D341Med (cell line): ENCODE measurements at places on chromosomes 1 and 21.

DNA sequence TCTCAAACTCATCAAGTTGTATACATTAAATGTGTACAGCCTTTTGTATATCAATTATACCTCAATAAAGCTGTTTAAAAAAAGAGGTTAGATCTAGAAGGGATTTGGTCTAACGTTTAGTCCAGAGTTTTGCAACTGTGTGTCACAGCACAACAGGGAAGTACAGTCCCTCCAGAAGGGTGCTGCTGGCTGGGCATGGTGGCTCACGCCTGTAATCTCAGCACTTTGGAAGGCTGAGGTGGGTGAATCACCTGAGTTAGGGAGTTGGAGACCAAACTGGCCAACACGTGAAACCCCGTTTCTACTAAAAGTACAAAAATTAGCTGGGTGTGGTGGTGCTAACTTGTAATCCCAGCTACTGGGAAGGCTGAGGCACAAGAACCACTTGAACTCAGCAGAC is 78.3 kb upstream of the HAO2 start:
- DNase-seq: no peak

DNA sequence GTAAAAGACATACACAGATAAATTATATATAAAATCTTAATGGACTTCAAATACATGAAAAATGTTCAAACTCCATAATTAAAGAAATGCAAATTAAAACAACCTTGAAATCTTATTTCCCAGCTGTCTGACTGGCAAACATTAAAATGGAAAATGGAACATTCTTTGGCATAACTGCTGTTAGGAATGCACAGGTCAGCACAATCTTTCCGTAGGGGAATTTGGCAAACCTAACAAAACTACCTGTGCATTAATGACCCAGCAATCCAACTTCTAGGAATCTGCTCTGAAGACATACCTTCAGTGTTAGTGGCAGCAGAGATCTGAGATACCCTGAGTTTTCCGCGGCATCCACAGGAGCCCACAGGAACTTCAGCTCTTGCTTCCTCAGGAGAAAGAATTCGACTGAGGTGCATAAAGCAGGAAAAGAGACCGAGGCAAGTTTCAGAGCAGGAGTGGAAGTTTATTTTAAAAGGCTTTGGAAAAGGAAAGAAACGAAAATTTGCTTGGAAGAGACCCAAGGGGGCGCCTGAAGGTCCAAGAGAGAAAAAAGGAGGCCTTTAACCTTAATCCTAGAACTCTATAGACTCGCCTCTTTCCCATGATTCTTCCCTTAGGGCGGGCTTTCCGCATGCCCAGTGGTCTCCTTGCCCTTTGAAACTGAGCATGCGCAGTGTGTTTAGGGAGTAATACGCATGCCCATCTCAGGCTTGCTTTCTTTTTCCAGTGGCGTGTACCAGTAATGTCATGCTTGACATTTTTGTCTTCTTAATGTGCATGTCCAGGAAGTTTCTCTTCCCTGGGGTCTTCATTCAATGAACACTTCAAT is 24.8 kb downstream of the LYPD8 start:
- DNase-seq: no peak

GRCh38 chr1:17193222-17194132 is 11.5 kb upstream of the PADI1 start:
- DNase-seq: peak; percentile 8

DNA sequence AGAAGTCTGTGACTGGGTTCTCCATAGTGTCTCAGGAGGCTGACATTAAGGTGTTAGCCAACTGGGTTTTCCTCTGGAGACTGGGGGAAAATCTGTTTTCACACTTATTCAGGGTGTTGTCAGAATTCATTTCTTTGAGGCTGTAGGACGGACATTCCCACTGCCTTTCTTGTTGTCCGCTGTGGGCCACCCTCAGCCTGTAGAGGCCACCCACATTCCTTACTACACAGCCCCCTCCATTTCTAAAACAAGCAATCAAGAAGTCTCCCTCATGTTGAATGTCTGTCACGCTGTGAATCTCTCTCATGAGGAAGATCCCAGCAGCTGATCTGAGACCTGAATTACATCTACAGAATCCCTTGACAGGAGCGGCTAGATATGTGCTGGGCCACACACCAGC is 295.5 kb upstream of the RUNX1 start:
- DNase-seq: no peak

GRCh38 chr1:198620951-198621824 is 17.7 kb upstream of the PTPRC start:
- DNase-seq: no peak

GRCh38 chr1:60990714-60991090 is 91.7 kb upstream of the NFIA start:
- no peak for DNase-seq

DNA sequence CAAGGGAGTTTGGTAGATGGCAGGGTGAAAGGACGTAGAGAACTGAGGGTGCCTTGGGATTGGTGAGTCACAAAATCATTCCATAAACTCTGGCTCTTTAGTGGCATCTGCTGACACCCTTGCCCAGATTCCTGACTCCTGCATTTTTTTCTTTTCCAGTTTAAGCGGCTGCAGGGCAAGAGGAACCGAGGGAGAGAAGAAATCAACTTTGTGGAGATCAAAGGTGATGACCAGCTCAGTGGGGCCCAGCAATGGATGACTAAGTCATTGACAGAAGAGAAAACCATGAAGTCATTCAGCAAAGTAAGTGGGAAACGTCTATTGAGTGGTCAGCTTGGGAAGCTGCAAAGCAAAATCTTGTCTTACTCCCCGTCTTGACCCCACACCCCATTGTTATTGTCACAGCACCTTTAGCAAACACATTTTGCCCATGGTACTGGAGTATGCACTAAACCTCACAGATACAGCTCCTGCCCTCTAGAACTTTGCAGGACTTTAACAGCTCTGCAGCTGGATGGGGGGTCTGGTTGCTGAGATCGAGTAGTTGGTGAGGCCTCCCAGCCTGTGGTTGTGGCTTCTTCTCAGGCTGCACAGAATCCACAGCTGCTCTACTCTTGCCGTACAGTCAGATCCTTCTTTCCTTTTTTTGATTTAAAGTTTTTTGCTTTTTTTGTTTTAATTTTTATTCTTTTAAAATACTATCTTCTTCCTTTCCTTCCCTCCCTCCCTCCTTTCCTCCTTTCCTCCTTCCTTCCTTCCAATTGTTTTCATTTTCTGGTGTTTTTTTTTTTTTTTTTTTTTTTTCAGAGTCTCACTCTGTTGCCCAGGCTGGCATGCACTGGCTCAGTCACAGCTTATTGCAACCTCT is 21.9 kb downstream of the SH2D2A start:
- no peak for DNase-seq

DNA sequence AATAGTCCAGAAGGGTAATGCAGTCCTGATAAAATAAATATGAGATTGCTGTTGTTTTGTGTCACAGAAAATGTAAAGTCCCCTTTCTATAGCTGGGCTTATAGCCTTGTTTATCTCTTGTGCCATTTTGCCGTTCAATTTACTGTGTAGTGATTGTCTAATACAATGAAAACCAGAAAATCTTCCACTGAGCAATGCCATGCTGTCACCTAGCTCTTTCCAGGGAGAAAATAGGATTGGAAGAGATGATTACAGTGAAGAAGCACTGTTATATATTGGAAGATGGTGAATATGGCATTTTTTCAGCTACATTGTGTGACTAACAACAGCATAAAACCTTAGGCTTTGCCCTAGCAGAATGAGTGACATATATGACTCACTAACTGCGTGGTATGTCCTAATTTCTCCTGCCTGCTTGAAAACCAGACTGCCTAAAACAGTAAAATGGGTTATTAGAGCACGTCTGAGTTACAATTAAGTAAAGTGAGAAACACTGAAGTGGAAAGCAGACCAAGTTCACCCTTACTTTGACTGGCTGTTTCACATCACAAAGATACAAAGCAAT is 332.4 kb upstream of the ZP4 start:
- DNase-seq: no peak

GRCh38 chr21:28473530-28474220 is 519.0 kb downstream of the LTN1 start:
- DNase-seq: no peak

GRCh38 chr1:47333578-47333921 is at the start of gene CMPK1:
TSS of gene CMPK1 (plus strand) at chr1:47333790. CDS start at chr1:47333946, 156 bp downstream.
- DNase-seq: peak; percentile 92

- DNase-seq: no peak
These were observed 22.6 kb upstream of the TRABD2B start for GRCh38 chr1:48019714-48020315.

DNA sequence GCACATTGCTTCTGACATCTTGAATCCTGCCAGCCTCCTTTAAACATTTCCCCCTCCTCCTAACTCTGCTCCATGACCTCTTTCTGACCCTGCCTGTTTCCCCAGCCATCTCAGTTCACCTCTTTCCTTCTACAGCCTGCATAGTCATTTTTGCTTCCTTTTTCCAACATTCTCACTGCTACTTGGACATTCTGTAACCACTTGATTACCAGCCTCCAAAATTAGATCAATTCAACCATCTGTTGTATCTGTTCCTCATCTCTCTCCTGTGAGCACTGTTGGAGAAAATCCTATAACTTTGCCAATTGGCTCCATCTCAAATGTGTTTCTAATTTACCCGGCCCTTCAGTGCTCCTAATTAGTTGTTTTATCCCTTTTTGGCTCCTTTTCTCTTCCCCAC is 27.5 kb upstream of the GPR88 start:
- DNase-seq: no peak

DNA sequence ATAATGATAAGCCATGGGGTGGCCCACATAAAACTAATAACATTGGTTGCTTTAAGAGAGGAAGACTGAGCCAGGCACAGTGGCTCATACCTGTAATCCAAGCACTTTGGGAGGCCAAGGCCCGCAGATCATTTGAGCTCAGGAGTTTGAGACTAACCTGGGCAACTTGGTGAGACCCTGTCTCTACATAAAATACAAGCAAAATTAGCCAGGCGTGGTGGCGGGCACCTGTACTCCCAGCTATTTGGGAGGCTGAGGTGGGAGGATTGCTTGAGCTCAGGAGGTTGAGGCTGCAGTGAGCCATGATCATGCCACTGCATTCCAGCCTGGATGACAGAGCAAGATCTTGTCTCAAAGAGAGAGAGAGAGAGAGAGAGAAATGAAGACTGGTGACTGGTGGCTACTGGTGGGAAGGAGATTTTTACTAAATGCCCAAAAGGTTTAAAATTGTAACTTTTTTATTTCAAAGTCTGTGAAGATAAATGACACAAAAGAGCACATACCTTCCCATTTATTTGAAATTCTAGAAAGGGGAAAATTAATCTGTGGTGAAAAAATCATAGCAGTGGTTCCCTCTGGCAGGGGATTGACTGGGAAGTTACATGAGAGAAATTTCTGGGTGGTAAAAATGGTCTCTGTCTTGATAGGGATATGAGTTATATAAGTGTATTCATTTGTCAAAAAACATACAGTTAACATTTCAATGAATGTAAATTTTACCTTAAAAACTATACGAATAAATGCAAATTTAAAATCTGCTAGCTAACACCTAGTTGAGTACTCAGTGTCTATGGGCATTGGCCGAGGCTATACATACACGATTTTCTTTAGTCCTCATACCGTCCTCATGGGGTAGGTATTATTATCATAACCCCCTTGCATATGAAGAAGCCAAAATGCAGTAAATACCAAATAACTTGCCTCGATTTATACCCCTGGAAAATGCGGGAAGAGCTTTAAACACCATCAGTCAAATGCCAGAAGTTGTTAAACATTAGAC is 2.2 kb upstream of the NBPF1 start:
- no peak for DNase-seq

- DNase-seq: no peak
These were observed 2.0 kb downstream of the TEKT2 start for GRCh38 chr1:36085686-36086526.

DNA sequence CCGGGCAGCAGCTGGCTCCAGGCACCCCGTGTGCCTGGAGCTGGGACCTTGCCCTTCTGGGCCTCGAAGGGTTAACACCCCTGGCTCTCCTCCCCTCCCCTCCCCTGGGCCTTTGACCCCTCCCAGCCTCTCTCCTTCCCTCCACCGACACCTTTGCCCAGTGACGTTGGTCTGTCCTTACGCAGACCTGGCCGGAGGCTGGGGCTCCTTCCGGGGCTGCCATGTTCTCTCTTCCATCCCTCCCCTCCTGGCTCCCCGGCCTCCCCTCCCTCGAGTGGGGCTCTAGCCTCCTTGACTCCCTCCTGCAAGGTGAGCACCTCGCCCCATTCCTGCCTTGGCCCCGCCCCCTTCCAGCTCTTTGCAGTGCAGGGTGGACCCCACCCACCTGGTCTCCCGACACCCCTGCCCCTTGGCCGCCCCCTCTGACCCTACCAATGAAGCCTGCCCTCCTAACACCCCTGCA is at the start of gene TMEM82:
TSS of gene TMEM82 (plus strand) at position 161 of the 463 bp plus-strand sequence. CDS start at position 222, 61 bp downstream.
- DNase-seq: no peak

DNA sequence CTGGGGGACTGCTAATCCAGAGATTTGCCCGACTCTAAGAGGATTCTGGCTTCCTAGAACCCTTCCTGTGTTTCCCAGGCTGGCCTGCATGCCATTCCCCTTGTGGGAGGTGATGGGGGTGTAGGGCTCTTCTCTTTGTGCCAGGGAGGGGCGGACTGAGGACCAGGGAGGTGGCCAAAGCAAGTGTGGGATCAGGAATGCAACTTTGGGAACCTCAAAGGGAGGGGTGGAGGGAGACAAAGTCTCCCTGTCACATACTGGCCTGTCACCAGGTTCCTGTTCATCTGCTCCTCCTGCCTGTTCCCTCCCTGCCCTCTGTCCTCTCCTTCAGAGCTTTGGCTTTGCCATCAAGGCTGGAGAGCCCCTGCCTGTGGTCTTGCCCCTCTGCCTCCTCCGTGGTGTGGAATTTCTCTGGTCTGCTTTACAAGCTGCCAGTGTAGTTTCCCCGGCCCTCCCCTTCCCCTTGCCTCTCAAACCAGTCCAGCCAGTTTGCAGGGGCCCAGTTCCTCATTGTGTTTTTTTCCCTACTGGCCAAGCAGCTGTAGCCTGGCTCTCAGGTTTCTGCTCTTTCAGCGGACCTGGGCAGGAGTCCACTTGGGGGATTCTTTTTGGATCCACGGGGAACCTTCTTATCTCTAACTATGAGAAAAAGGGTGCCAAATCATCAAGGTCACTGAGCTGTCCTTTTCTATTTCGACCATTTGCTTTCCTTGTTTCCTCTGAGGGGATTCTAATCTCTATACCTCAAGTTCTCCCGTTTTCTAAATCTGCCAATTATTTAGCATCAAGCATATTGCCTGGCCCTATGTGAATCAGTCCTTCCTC is 1.8 kb downstream of the CGN start:
- DNase-seq: no peak

- no peak for DNase-seq
These were observed 1.7 kb upstream of the IKBKE start for GRCh38 chr1:206468571-206468970.

DNA sequence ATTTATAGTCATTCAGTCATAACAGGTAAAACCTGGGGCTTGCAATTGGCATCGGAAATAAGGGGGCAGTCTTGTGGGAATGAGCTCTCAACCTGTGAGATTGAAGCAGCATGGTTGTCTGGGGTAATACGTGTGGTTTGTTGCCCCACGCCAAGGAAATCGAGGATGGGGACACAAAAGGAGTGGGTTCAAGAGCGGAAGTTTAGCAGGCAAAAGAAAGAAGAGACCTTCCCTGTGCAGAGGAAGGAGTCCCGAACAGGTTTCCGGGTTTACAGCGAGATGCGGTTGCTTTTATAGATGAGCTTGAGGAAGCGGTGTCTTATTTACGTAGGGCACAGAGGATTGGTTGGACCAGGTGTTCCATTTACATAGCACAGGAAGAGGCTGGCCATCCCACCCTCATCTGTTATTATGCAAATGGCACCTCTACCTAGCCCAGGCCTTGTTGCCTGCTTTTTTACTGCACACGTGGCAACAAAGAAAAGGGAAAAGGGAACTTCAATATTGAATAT is 37.3 kb downstream of the IFNAR1 start:
- no peak for DNase-seq

- DNase-seq: no peak
These were observed 909 bp upstream of the PAXBP1 start for GRCh38 chr21:32772281-32773047.

GRCh38 chr1:183159960-183160359 is 26.1 kb upstream of the LAMC2 start:
- DNase-seq: peak; percentile 42
